HFFc6 (cell line): ENCODE measurements at places on chromosomes 1 and 21.

DNA sequence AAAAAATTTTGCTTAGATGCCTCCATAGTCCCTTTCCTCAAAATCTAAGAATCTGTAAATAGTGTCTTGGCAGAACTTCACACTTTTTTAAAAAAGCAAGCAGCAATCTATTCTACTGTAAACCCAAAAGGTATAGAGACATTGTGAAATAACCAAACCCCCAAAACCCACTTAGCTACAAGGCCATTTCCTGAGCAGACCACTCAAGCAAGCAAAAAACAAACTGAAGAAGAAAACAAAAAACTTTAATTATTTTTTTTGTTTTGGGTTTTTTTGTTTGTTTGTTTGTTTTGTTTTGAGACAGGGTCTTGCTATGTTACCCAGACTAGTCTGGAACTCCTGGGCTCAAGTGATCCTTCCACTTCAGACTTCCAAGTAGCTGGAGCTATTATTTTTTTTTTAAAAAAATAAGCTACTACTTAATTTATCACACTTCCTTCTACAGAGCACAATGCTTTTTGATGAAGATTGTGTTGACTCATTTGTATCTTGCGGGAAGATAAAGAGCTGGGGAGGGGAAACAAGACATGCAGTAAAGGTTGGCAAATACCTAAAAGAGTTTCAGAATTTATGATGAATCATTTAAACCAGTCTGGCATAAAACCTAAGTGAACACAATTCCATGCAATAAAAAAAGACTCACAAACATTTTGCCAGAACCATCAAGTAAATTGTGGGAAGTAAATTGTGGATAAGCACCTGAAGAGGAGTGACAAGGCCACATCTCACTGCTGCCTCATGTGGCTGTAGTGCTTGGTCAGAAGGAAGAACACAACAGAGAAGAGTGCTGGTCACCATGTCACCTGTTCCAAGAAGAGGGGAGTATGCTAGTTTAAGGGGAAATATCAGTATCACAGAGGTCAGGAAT is 2.7 kb upstream of the PTPN22 start:
- peak; percentile 18 for DNase-seq

GRCh38 chr1:4460052-4460451 is 194.4 kb upstream of the AJAP1 start:
- DNase-seq: no peak

- no peak for DNase-seq
Observed at GRCh38 chr21:26461500-26461899, 111.6 kb downstream of the CYYR1 start.

GRCh38 chr1:86825319-86825718 is 88.6 kb downstream of the SELENOF start:
- peak; percentile 57 for DNase-seq

DNA sequence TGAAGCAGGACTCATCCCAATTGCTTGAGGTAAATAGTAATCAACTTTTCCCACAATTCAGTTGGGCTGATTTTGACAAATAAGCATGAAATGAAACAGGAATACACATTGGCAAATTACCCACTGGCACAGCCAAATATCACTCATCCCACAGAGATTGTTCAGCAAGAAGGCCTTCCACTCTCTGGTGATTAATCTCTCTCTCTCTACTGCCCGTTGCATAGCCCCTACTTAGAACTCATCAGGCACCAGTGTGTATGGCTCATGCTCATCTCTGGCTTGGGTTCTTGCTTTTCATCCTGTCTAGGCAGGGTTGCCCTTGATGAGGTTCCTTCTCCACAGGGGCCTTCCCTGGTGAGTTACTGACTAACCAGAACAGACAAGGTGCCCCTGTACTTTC is 1.1 kb downstream of the BSDC1 start:
- peak; percentile 47 for DNase-seq
